ENCODE measurements at places on chromosomes 5 and 9.

- DNase-seq: no peak
Measured at GRCh38 chr5:73132759-73133158, 12.4 kb downstream of the TMEM171 start.

GRCh38 chr5:104298518-104298917 is 735.9 kb upstream of the NUDT12 start:
- no peak for DNase-seq

- DNase-seq: no peak
Measured at GRCh38 chr9:91814753-91815152, 135.3 kb downstream of the ROR2 start.

DNA sequence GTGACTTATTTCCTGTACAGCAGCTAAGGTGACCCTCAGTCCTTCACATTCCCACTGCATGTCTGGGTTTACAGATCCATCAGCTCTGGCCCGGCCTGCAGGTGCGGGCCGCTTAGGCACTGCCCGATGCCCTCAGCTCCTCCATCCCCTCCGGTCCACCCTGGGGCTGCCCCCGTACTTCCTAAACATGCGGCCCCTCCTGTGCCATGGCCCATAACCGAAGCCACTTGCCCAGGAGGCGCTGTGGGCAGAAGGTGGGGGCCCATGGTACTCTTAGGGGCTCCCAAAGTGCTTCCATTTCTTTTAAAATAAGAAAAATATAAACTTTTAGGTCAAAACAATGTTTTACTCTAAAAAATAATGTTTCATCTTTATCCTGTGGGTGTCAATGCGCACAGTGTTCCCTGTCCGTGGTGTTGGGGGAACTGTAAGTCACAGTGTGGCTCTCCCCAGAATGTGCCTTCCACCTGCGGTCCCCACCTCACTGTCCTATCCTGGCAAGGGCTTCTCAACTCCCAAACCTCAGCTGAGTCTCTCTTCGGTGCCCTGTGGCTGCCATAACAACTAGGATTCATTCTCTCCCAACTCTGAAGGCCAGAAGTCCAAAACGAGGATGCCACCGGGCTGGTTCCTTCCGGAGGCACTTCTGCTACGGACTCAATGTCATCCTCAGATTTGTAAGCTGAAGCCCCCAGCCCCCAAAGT is 132.7 kb upstream of the LPCAT1 start:
- no peak for DNase-seq

- DNase-seq: no peak
Measured at GRCh38 chr5:67316695-67317094, 120.1 kb upstream of the CD180 start.

DNA sequence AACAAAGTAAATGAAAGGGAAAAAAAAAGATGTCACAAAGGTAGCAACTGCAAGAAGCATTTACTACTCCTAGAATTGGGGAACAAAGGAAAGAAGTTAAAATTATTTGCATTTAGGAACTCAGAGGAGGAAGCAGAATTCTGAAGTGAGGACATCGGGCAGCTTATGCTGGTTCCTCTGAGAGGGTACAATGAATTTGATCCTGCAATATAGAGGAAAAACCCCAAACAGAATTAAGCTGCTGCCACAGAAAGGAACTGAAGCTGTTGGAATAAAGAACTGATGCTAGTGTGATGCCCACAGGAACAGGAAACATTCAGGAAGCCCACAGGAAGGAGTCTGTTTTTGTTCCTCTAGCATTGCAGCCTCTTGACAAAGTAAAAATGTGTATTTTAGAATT is 22.3 kb upstream of the TBCA start:
- DNase-seq: no peak

DNA sequence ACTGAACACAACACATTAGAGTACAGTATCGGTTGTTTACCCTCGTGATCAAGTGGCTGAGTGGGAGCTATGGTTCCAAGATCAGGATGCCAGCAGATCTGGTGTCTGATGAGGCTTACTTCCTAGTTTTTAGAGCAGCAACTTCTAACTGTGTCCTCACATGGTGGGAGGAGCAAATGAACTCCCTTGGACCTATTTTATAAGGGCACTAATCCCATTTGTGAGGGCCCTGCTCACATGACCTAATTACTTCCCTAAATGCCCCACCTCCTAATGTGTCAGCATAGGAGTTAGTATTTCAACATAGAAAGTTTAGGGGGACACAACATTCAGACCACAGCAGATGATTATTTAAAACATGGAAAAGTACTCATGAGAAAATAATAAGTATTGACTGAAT is 111.8 kb downstream of the GCNT1 start:
- no peak for DNase-seq

- no peak for DNase-seq
Measured at GRCh38 chr9:107488375-107489143, 1.0 kb downstream of the KLF4 start.

- no peak for DNase-seq
Measured at GRCh38 chr5:159801303-159801702, 115.0 kb upstream of the ADRA1B start.

DNA sequence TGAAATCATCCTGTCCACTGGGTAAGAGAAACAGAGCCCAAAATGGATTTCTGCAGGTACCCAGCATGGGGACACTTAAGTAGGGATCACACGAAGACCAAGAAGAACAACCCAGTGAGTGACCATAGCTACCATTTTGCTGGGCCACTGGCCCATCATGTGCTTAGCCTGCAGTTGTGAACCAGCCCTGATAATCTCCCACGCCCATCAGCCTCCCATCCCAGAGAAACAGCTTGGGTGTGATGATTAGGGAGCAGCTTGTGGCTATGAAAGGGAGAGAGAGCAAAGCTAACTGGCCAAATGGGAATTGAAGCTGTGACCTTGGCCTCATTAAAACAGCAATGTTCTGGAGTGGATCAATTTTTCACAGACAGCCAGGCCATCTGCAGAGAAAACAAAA is 138.5 kb downstream of the SLC24A2 start:
- DNase-seq: no peak

DNA sequence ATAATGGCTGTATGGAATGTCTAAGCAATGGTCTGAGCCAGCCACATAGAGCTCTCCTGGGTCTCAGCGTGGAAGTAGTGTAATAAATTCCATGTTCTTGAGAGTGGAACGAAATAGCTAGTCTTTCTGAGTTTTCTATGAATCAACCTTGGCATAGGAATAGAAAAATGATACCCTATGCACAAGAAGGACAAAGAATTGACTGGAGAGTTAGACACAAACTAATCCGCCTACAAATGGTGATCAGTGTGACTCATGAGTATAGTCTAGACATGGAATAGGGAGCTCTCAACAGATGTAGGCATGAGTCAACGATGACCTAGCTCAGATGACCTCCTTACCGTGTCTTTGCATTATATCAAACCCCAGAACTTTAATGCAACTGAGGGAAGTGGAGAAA is 256.8 kb upstream of the GRIN3A start:
- DNase-seq: peak; percentile 86

DNA sequence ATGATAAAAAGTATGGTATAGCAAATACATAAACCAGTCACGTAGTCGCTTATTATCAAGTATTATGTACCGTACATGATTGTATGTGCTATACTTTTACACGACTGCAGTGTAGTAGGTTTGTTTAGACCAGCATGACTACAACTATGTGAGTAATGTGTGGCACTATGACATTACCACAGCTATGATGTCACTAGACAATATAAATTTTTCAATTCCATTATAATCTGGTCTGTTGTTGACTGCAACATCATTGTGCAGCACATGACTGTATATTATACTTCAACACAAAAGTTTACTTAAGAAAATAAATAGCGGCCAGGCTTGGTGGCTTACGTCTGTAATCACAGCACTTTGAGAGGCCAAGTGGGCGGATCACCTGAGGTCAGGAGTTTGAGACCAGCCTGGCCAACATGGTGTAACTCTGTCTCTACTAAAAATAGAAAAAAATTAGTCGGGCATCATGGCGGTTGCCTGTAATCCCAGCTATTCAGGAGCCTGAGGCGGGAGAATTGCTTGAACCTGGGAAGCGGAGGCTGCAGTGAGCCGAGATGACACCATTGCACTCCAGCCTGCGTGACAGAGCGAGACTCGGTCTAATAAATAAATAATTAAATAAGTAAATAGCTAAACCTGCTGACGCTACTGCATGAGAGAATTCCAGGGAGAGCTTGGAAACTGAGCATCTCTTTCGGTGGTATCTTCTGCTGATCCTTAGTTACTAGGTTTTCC is 24.6 kb upstream of the JADE2 start:
- no peak for DNase-seq

- DNase-seq: peak; percentile 91
Measured at GRCh38 chr5:180860887-180861822, at the start of gene ZFP62. Gene ZFP62, minus strand, starts transcription at chr5:180861276. Its CDS starts 57 bp downstream, at chr5:180861219.

- DNase-seq: no peak
Measured at GRCh38 chr5:66597183-66597757, 1.1 kb downstream of the MAST4 start.

DNA sequence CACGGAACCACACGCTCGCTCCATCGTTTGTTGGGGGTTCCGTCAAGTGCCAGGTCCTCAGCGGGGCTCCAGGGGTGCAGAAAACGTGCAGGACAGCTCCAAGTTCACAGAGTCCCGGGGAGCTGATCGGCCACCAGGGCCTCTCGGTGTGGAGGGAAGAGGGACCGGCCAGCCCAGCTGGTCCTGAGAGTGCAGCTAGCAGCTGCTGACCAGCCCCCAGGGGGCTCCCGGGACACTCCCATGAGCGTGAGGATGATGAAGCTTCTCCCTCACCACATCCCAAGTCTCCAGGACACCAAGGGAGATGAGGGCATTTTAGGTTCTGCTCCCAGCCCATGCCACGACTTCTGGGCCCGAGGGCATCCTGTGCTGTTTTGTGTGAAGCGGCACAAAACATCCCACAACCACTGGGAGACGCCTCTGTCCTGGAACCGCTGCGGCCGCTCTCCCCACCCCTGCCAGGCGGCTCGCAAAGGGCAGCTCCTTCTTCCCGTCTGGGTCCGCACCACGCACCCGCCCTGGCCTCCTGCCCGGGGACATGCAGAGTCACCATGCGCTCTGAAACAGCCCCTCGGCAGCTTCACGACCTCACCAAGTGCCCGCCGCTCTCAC is 67.5 kb upstream of the IRX4 start:
- no peak for DNase-seq

GRCh38 chr5:64792469-64792868 is 23.7 kb downstream of the CWC27 start:
- no peak for DNase-seq

- DNase-seq: no peak
Measured at GRCh38 chr5:37037840-37038239, 161.3 kb downstream of the NIPBL start.

DNA sequence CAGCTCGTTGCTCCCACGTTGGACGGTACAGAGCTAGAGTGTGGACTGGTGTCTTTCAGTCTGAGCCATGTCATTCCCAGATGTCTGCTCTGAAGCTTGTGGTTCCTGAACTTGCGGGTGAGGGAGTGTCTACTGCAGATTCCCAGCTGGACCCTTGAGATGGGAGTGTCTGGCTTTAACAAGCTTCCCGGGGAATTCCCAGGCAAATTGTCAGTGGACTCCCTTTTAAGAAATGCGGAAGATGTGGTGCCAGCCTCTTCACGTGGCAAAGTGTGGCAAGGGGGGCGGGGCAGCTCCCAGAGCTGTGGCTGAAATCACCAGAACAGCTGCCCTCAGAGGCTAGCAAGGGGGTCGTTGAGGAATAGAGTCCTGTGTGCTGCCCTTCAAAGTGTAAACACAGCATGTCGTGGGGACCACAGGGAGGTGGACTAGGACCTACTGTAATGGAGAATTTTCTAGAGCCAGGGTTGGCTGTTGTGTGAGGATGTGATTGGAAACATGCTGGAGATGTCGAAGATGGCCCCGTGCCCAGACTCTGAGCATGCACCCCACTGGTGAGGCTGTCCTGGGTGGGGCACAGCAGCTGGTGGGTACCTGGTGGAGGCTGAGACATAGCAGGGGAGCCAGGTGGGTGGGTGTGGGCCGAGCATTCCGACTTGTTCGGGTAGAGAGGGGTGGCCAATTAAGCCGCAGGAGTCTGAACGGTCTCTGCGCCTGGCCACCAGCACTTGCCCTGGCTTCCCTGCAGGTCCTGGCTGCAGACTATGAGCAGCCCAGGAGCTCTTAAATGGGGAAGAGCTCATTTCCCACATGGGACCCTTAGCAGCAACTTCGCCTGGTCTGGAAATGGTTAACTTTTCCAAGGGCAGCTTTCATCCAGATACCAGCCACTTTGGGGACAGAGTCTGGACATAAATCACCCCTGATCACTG is 37.4 kb downstream of the PRRX2 start:
- DNase-seq: no peak

- DNase-seq: peak; percentile 59
Measured at GRCh38 chr5:144191998-144192397, 21.3 kb downstream of the KCTD16 start.

DNA sequence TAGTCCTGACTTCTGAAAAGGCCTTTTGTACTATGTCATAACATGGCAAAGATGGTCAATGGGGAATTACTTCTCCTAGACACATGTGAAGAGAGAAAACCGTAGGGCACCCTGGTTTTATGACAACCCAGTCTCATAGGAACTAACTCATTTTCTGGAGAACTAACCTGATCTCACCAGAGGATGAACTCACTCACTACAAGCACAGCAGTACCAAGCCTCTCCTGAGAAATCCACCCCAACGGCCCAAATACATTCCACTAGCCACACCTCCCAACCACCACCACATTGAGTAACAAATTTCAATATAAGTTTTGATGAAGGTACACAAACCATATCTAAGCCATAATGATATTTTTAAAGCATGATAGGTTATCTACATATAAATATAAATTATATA is 909.3 kb upstream of the CDH10 start:
- DNase-seq: no peak

DNA sequence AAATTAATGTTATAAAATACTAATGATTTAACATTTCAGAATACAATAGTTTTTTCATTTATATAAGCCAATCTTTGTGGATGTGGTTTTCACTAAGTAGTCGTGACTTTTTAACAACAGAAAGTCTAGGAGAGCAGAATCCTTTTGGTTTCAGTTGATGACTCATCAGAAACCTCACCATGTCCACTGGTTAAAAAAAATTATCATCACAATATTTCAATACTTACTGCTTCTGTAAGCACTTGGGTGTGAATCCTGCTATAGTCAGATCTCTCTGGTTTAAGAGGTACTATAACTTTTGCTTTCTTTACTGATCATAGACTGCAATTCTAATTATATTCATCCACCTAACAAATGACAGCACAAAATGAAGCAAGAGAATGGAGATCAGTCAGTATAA is 77.2 kb downstream of the MRPS30 start:
- peak; percentile 19 for DNase-seq

- no peak for DNase-seq
Measured at GRCh38 chr9:36396985-36397384, 3.1 kb downstream of the RNF38 start.

GRCh38 chr5:51227963-51228470 is 155.2 kb upstream of the ISL1 start:
- DNase-seq: no peak

- no peak for DNase-seq
Measured at GRCh38 chr9:80233906-80234305, 662.1 kb downstream of the TLE4 start.

GRCh38 chr5:170206216-170206615 is 26.6 kb upstream of the C5orf58 start:
- DNase-seq: no peak

All from RKO (cell line).